Hepatic stellate cell (primary cell): ENCODE measurements at places on chromosomes 16 and 17.

GRCh38 chr17:17849845-17850373 is 13.1 kb upstream of the SREBF1 start:
- DNase-seq, result no peak

- DNase-seq, result no peak
Measured at GRCh38 chr16:81040842-81041241, 5.2 kb downstream of the ATMIN start.

- DNase-seq, result no peak
Measured at GRCh38 chr17:73466704-73467433, 155.1 kb upstream of the CDC42EP4 start.

DNA sequence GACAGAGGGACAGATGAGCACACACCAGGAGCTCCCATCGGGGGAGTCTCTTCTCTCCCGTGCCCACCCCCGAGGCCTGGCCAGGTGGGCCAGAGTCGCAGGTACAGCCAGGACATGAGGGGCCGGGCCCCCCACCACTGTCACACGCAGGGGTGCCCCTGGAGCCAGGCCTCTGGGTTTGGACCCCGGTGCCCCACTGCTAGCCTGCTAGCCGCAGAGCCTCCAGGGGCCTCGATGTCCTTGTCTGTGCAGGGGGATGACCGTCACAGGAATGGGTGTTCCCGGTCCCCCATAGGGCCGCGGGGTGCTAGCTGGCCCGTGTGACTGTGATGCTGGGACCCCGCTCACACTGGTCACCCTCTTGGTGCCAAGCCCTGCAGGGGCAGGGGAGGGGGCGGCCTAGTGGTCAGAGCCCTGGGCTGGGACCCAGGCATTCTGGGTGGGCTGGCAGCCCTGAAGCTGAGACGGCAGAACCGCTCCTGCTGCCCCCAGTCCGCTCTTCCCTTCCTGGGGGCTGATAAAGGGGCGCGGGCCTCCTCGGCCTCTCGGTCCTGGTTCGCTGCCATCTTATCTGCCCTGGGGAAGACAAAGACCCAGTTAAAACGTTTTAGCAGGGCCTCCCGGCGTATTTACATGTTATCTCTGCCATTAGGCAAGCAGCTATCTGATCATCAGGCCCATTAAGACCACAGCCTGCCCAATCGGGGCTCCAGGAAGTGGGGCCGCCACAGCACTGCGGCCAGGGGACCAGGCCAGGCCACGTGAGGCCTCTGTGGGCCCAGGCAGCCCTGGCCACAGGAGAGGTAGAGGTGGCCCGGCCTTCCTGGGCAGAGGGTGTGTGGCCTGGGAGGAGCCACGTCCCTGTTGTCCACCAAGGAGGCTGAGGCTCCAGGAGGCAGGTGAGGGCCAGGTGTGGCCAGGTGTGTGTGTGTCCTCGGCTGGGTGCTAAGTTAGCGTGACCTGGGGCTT is 57.2 kb upstream of the ZC3H18 start:
- DNase-seq, result no peak

- peak; percentile 87 for DNase-seq
Measured at GRCh38 chr17:2071455-2072281, 16.8 kb downstream of the HIC1 start.

- DNase-seq, result no peak
Measured at GRCh38 chr17:1150863-1151600, 28.7 kb downstream of the ABR start.

DNA sequence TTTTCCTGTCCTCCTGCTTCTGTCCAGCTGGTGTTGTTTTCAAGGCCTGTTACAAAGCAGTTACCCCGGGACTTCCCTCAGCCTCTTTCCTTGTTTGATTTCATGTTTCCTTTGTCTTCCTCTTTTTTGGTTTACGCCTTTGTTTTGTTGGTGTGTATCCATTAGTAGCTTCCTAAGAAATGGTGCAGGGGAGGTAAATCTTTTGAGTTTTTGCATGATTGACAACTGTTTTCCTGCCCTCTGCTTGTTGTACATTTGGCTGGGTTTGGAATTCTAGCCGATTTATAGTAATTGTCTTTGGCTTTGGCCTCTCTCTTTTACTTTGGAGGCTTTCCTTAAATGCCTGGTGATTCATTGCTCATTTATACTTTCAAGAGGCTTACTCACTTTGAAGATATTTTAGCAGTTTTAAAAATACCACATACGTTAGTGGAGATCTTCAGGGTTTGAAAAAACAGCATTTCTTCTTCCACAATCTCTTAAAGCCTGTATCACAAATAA is 32.8 kb downstream of the DNAH2 start:
- DNase-seq, result peak; percentile 67

DNA sequence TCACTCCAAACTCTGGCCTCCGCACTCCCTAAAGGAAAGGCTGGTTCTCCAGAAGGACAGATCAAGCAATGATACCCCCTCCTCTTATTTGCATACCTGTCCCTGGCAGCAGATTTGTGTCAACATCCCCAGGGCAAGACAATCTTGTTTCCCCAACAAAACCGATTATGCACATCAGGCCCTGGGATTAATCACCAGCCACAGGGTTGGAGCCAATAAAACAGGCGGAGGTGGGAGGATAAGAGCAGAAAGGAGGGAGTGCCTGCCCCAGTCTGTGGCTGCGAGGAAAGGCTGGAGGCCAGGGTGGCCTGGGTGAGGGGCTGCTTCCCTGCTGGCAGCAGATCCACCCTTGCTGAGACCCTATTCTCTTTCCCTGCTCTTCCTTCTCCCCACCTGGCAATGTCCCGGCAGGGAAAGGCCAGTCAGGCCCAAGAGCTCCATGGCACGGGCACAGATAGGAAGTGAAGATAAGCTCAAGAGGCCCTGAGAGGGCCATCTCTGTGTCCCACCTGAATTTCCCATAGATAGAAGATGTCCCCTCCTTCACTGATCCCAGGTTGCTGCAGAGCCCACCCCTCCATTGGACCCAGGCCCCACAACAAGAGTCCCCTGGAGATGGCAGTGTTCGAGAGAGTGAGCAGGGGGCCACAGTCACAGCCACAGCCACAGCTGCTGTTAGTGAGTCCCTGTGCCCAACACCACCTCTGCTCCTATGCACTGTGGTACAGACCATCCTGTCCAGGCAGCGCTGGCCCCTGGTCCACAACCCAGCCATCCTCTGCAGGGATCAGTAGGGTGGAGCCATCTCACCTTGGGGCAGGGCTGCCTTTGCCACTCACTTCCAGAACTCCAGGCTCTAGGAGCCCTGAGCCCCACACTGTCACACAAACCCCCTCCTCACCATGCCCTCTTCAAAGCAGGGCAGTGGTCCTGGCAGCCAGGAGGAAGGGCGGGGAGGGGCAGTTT is 137.5 kb downstream of the SDK2 start:
- no peak for DNase-seq

GRCh38 chr16:4200781-4201137 is 41.1 kb downstream of the SRL start:
- DNase-seq, result peak; percentile 59

GRCh38 chr17:21042458-21043295 is at the start of gene USP22:
Gene USP22 (minus strand): TSS chr17:21043011. CDS start chr17:21042835, 176 bp downstream.
- peak; percentile 95 for DNase-seq

- no peak for DNase-seq
Measured at GRCh38 chr16:14353340-14353739, 276.7 kb downstream of the PARN start.

- no peak for DNase-seq
Measured at GRCh38 chr17:50221864-50222545, 20.6 kb upstream of the COL1A1 start.

GRCh38 chr16:12375046-12375740 is 398.7 kb downstream of the SNX29 start:
- no peak for DNase-seq

- DNase-seq, result no peak
Measured at GRCh38 chr16:30666681-30667080, 8.4 kb downstream of the FBRS start.

DNA sequence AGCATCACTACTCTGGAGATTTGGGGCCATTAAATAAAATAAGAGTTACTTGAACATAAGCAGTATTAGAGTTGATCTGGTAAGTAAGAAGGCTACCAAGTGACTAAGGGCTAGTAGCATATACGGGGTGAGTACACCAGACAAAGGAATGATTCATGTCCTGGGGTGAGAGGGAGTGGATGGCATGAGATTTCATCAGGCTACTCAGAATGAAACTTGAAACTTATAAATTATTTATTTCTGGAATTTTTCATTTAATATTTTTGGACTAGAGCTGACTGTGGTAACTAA is 2.3 kb downstream of the SLFN5 start:
- DNase-seq, result peak; percentile 82

- DNase-seq, result no peak
Measured at GRCh38 chr17:66551839-66552238, 249.4 kb downstream of the PRKCA start.

- DNase-seq, result no peak
Measured at GRCh38 chr17:30212750-30213149, 22.7 kb downstream of the SLC6A4 start.

- no peak for DNase-seq
Measured at GRCh38 chr16:15647294-15648014, 2.6 kb upstream of the NDE1 start.

DNA sequence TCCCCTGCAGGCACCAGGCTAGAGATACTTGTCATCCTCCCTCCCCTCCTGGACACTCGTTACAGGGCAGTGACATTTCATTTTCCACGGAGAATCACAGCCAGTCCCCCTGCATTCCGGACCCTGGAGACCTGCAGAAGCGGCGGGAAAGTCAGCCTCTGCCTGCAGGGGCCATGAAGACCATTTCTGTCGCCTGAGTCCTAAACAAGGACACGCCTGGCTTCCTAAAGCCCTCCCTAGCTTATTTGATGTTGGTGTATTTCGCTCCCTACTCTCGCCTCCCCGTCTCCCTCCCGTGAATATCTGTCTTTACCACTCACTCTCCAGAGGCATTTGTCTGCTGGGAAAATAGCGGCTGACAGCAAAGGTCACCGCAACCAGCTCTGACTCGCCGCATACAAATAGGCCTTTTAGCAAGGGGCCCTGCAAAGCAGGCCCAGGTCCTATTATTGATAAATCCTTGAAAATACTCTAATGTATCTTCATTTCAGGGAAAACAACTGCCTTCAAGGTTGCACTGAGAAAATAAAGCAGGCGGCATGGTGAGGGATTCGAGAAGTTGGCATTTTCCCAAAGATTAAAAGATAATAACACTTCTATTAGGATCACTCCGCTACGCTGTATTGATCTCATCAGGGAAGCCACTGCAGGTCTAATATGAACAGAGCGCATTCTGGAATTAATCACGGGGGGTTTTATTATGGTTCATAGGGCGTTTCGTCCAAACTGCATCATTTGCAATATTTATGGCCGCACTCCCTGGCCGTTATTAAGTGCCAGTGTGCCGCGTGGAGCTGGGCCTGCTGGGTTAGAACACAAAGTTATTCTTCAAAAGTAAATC is 447.1 kb upstream of the CDH5 start:
- DNase-seq, result no peak

- no peak for DNase-seq
Measured at GRCh38 chr17:82376042-82376730, 4.6 kb downstream of the UTS2R start.

GRCh38 chr17:72336026-72336803 is 215.4 kb downstream of the SOX9 start:
- DNase-seq, result no peak

DNA sequence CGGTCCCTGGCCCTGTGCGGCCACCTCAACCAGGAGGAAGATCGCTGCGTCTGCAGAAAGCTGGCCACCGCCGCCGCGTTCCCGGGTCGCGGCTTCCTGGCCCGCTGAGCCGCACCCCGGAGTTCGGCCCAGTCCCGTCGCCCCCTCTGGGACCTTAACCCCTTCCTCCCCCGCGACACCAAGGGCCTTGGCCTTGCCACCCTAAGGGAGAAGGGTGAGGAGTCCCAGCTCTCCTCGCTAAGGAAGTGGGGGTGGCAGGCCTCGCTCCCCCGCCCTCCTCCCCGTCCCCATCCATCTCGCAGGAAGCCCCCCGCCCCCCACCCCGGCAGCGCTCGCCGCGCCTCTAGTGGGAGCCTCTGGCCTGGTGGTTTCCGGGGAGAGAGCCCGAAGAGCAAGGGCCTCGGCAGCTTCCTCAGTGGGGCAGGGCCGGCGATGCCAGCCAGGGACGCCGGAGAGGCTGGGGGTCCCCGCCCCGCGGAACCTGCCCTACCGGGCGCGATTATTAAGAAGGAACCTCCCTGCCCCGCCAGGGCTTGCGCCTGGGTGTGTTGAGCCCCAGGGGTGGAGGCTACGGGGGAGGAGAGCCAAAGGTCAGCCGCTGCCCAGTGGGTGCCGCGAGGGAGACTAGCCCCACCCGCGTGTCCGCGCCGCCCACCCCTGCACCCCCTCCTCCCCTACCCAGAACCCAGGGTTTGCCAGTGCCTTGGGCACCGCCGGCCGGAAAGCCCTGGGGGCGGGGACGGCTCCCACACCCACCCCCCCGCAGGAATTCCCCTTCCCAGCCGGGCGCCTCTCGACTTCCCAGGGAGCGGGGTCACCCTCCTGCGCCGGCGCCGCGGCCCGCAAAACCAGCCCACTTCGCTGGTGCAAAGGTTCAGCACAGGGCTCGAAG is 6.8 kb downstream of the CBX4 start:
- DNase-seq, result no peak

DNA sequence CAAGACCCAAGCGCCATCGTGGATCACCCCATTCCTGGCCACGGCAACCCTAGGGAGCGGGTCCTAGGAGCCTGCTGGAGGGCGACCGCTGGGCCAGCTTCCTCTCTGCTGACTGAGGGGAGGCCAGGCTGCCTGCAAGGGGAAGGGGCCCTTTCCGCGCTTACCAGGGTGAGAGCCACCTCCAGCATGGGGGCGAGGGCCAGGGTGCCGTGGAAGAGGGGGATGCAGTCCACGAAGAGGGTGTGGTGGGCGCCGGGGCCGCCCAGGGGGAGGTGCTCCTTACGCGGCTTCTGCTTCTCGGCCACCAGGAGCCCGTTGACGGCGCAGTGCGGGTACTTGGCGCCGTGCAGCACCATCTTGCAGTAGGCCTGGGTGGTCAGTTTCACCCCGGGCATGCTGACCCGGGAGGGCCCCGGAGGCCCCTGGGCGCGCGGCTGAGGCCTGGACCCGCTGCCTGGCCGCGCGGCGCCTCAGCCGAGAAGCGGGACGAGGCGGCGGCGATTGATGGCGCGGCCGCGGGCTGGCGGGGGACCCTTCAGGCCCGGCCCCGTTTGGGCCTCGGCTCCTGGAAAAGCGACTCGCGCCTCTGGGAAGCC is 345 bp downstream of the EMC8 start:
- peak; percentile 78 for DNase-seq

GRCh38 chr16:1159973-1160772 is 7.3 kb downstream of the CACNA1H start:
- no peak for DNase-seq

- peak; percentile 93 for DNase-seq
Measured at GRCh38 chr17:3890082-3890877, 2.6 kb downstream of the CAMKK1 start.

GRCh38 chr16:27505297-27506236 is 44.1 kb downstream of the GTF3C1 start:
- no peak for DNase-seq

DNA sequence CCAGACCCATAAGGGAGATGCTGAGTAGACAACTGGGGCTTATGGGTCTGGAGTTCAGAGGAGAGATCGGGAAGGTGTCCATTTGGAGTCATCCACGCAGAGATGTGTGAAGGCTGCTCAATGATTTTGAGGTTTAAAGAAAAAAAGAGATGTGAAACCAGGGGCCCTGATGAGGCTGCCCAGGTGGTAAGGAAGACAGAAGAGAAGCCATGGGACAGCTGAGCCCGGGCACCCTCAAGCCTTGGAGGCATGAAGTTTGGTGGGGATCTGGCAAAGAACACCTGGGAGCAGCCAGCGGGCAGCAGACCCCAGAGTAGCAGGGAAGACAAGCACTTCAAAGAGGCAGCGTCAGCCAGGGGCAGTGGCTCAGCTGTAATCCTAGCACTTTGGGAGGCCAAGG is 20.8 kb upstream of the MYO15B start:
- no peak for DNase-seq
